ENCODE measurements at places on chromosomes 13 and 19.
A peak's percentile ranks its signal among the peaks of the same experiment; 100 is the strongest.

DNA sequence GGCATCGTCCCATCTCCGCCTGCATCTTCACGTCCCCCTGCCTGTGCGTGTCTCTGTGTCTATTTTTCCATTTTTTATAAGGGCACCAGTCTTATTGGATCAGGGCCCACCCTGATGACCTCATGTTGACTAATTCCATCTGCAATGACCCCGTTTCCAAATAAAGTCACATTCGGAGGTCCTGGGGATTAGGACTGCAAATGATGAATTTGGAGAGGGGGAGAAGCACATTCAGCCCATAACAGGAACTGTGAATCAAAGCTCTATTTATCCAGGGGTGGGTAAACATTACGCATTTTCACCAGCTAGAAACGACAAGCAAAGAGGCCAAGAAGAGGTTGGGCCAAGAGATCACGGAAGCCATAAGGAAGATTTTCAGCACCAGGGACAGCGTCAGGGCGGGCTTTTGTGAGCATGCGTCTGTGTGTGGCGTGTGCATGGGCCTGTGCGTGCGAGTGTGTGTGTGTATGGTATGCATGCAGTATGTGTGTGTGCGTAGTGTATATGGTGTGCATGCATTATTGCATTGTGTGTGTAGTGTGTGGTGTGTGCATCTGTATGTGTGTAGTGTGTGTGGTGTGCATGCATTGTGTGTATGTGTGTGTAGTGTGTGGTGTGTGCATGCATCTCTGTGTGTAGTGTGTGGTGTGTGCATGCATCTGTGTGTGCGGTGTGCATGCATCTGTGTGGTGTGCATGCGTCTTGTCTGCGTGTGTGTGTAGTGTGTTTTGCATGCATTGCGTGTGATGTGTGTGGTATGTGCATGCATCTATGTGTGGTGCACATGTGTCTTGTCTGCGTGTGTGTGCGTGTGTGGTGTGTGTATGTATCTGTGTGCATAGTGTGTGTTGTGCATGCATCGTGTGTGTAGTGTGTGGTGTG lies 19.6 kb downstream of the CELF5 start:
- DNase-seq = peak; percentile 52

GRCh38 chr13:97858161-97858560 lies 95.3 kb upstream of the IPO5 start:
- DNase-seq = no peak

DNA sequence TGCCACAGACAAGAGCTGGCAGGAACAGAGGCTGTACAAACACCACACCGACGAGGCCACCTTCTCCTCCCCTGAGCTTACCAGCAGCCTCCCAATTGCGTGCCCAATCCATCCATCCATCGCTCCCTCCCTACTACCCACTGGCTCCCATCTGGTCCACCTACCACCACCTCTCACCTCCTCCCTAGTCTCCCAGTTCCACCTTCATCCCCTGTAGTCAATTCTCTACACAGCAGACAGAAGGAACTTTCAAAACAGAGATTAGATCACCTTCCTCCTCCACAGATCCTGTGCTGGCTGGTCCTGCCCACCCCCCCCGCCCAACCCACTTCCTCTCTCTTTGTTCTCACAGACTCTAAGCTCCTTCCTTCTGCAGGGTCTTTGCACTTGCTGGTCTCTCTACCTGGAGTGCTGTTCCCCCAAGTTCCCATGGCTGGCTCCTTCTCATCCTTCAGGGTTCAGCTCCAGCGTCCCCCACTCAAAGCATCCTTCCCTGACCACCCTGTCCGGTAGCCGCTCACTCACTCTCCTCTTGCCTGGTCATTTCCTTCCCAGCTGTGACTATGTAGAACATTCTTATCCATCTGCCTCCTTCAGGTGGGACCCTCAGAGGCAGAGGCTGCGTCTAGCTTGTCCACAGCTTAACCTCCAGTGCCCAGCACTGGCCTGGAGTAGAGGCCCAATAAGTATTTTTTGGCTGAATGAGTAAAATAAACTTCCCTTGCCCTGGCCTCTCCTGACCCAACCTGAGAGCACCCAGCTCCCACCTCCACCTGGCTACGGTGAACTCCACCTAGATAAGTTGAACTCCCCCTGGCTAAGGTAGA lies 23.0 kb downstream of the PIN1 start:
- DNase-seq = no peak

DNA sequence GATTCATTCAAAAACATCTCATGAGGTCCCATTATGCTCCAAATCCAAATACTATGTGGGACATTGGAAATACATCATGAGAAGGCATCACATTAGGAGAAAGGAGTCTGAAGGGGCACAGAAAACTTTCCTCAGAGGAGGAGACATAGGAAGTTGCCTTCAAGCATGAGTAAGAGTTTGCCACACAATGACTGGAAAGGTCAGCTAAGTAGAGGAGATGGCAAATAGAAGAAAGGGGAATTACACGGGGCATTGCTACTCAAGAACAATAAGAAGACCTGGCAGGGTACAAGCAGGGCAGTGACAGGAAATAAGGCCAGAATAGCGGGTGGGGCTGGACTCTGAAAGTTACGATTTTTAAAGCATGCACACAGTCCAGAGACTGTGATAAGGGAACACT lies 231.6 kb downstream of the SPRY2 start:
- DNase-seq = no peak

- no peak for DNase-seq
These were observed 39.1 kb downstream of the LYL1 start for GRCh38 chr19:13063461-13064091.

DNA sequence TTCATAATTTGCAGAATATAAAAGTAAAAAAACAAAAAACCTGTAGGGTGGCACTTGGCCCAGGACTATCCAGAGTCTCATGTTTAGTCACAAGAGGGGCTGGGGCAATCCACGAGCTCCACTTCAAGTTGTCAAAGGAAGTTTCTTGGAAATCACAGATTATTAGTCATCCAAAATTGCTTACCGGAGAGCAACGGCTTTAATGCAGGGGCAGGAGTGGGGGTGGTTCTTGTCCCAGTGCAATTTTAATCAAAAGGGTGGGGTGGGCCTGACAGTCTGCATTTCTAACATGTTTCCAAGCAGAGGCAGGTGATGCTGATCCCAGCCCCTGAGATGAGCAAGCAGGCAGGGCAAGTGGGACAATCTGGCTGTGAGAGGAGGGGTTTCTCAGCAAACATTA lies 233.9 kb downstream of the ABCC4 start:
- peak; percentile 67 for DNase-seq

GRCh38 chr13:99528547-99528946 lies 27.3 kb downstream of the TM9SF2 start:
- DNase-seq = no peak

- peak; percentile 4 for DNase-seq
These were observed 197.1 kb upstream of the GPC6 start for GRCh38 chr13:93029536-93029935.

- peak; percentile 1 for DNase-seq
These were observed 2889.6 kb upstream of the PCDH20 start for GRCh38 chr13:64305246-64305645.

DNA sequence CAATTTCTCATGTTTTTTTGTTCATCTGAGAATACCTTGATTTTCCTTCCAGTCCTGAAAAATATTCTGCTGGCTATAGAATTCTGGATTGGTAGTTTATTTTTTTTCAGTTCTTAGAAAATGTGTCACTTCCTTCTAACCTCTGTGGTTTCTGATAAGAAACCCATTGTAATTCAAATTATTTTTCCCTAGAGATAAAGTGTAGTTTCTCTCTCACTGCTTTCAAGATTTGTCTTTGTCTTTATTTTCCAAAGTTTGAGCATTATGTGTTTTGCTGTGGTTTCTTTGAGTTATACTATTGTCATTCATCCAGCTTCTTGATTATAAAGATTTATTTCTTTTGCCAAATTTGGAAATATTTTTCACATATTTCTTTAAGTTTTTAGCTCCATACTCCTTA lies 324.0 kb upstream of the SPRY2 start:
- DNase-seq = no peak

GRCh38 chr13:27835799-27836198 lies 43.5 kb downstream of the GSX1 start:
- DNase-seq = no peak

- no peak for DNase-seq
These were observed 634 bp upstream of the DIAPH3 start for GRCh38 chr13:60164234-60164889.

DNA sequence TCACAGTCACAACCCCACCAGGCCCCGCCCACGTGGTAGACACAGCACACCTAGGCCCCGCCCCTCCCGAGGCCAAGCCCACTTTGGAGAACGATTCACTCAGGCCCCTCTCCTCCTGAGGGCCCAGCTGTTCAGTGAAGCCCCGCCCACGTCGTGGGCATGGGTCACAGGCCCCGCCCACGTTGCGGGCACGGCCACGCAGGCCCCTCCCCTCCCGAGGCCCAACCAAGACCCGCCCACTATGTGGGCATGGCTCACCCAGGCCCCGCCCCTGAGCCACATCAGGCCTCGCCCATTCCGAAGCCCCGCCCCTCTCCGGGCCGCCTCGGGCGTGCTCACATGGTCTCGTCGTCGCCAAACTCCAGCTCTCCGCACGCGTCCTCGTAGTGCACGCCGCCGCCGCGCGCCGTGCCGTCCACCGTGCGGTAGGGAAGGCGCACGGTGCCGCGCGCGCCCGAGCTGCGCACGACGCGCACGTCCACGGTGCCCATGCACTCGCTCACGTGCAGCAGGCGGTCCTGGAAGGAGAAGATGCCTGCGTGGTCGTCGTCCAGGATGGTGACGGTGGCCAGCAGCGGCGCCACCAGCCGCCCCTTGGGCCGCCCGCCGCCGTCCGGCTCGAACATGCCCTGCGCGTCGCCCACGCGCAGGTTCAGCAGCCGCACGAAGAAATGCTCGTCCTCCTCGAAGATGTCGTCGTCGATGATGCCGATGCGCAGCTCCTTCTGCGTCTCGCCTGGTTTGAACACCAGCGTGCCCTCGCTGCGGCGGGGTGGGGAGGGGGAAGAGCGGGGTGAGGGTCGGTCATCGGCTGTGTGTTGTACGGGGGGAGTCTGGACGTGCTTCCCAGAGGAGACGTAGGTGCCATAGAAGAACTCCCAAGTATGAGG lies 24.0 kb downstream of the SLC8A2 start:
- peak; percentile 41 for DNase-seq

DNA sequence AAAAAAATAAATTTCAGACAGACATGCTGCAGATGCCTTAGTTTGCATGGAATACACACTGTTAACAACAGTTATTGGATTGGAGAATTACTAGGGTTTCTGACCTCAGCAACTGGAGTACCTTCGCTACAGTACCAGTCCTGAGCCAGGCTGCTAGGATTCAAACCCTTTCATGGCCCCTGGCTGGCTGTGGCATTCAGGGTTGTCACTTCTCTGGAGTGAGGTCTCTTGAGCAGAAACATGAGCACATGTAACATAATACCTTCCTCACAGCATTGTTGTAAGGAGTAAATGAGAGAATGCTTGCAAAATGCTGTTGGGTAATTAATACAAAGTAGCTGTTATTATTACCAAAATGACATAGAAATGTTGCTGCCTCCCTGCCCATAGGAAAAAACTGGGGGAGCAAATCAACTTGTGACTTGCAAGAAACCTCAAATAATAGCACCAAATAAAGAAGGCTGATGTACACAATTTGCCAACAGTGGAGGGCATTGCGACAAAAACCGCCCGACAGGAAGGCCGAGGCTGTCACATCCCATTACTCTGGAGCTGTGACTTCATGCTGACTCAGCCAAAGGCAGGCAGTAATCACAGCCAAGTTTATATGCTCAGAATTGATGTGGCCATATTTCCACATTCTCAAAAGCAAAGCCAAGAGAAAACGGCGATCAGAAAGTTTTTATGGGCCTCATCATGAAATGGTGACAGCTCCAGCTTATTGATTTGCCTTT lies 100.4 kb downstream of the RFC3 start:
- DNase-seq = peak; percentile 90

DNA sequence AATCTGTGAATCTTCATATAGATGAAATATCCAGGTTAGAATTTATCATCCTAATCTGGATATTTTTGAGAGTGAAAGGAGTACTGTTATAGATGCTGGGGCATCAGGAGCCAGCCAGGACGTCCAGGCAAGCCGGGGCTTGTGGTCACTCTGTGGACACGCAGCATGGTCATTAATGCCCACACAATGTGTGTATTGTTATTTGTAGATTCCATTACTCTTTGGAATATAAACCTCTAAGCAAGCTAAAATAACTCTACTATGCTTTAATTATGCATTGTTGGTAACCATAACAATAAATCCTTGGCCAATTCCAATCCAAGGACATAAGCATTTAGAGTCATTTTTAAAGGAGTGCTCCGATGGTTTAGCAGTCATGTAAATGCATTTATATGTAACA lies 137.9 kb downstream of the TM9SF2 start:
- no peak for DNase-seq

- DNase-seq = peak; percentile 35
These were observed 76.7 kb downstream of the MBNL2 start for GRCh38 chr13:97298816-97299215.

DNA sequence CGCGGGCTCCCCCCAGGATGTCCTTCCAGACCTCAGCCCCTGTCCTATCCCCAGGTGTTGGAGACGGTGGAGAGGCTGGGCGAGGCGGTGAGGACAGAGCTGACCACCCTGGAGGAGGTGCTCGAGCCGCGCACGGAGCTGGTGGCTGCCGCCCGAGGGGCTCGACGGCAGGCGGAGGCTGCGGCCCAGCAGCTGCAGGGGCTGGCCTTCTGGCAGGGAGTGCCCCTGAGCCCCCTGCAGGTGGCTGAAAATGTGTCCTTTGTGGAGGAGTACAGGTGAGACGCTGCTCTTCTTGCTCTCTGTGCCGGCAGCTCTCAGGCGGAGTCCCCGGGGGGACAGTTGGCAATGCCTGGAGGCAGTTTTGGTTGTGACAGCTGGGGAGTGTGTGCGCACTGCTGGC lies 6.9 kb downstream of the TTYH1 start:
- DNase-seq = no peak

- DNase-seq = peak; percentile 81
These were observed 93.4 kb downstream of the KCTD12 start for GRCh38 chr13:76792731-76793347.

DNA sequence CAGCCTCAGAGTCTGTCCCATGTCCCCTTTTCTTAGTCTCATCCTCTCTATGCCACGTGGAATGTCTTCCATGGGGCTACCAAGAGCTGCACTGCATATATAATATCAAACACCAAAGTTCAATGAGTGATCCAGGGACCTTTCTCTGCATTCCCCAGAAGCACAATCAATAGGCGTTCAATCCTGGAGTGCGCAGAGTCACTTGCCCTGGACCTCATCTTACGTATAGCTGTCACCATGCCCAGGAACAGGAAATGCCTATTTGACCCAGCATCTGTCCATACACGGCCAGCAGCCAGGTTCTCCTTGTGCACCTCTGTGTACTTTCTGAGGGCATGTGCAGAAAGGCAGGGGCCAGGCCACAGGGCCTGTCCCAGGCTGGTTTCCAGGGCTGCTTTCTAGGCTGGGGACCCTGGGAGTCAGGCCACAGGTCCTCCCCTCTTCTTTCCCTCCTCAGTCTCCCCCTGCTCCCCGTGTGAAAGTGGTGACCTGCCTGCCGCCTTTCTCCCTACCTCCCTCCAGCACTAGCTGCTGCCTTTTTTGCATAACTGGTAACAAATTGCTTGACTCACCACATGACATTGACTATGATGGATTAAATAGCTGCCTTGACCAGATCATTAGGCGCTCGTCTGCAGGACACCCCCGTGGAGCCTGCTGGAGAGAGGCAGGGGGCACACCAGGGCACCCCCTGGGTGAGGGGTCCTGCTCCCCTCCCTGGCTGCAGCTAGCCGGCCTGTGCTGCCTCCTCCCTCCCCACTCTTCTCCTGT lies 222.0 kb downstream of the ZNF536 start:
- DNase-seq = no peak

Data from fibroblast of mammary gland (primary cell).